Activated T-cell treated with anti-CD3 and anti-CD28 coated beads, Interleukin-2, amount 50 U/mL, for 72 hours (primary cell): ENCODE measurements at places on chromosomes 11 and 22.

- DNase-seq, result peak; percentile 8
These were observed 22.8 kb upstream of the P2RY6 start for GRCh38 chr11:73249304-73249703.

DNA sequence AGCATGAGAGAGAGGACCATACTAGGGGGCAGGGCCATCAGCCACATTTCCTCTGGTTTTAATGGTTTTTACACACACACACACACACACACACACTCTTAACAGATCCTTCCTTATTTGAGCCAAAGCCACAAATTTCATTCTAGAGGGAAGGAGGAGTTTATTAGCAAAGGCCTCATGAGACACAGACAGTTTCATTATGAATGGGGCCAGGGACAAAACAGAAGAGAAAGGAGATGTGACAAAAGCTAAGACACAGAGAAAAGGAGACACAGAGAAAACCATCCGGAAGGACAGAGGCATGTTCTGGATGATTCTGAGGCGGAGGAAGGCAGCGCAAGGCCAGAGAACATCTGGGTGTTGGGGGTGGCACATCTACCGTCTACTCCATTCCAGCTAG lies 32.2 kb upstream of the ARFGAP3 start:
- DNase-seq, result no peak

DNA sequence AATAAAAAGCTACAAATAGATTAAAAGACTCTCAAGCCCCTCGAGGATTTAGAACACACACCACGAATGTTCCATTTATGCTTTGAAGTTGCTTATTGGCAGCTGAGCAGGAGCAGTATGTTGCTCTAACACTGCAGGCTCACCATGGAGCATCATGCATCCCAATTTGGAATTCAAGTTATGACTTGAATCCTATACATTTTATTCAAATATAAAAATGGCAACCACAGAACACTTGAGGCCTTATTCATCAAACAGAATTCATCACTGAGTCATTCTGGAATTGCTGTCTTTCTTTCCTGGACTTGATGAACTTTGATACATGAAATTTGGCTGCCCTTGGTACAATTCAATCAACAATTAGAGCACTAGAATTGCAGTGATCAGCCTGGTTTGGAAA lies 24.5 kb upstream of the BLID start:
- DNase-seq, result no peak

DNA sequence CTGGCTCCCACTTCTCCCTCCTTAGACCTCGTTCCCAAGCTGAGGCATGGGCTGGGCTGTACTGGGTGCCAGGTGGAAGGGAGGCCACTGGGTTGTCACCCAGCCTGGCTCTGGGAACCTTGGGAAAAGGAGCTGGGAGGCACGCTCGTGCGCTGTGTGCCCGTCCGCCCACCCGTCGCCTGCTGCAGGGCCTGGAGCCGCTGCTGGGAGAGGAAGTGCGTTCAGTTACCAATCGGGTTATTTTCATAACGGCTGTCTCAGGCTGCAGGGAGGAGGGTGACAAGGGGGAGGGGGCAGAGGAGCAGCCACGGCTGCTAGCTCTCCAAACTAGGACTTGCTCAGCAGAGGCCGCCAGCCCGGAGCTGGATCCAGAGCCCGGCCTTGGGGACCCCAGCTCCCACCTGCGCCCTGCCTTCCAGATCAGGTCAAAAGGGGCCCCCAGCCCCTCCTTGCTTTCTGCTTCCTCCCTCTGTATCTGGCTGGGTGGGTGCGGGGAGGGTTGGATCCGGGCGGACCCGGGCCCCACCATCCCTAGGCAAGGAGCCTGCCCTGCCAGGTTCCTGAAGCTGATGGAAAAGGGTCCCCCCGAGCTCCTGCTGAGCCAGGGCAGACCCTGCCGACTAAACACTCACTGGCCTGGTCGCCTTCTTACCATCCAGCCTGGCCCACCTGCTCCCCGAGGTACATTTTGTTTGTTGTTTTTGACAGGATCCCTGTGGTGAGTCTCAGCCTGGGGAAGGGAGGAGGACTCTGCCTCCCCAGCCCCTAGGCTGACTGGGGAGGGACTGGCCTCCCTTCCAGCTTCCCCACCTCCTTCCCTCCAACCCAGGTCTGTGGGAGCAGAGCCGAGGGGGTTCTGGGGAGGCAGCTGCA lies 14.3 kb downstream of the DGKZ start:
- DNase-seq, result peak; percentile 73

- DNase-seq, result no peak
These were observed 40.4 kb downstream of the KMT2A start for GRCh38 chr11:118476676-118477075.

DNA sequence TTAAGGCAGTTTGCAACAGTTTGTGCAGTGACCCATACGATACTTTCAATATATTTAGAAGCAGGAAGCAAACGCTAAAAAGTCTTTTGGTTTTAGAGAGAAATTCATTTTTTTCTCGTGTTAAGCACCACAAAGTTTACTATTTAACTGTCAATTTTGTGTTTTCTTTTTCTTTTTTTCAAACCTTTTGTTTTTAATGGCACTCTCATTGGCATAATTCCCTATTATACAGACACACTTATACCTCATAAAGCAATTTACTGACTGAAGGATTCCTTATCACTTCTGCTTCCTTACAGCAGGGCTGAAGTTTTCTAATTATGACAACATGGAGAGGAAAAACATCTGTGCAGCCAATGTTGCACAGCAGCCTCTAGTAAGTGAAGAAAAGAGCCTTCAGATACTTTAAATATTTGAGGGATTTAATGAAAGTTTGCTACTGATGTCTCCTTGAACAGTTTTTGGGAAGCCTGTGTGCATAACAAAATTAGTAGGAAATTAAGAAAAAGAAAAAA lies 2191.2 kb downstream of the LRRC4C start:
- DNase-seq, result no peak

- peak; percentile 42 for DNase-seq
These were observed 9.9 kb downstream of the NARS2 start for GRCh38 chr11:78564490-78565467.

- DNase-seq, result no peak
These were observed 1.5 kb downstream of the OLFML1 start for GRCh38 chr11:7486781-7487140.

- no peak for DNase-seq
These were observed 120.4 kb downstream of the PHF21B start for GRCh38 chr22:44889255-44889878.

- DNase-seq, result no peak
These were observed 213.0 kb upstream of the E2F8 start for GRCh38 chr11:19453651-19454257.

DNA sequence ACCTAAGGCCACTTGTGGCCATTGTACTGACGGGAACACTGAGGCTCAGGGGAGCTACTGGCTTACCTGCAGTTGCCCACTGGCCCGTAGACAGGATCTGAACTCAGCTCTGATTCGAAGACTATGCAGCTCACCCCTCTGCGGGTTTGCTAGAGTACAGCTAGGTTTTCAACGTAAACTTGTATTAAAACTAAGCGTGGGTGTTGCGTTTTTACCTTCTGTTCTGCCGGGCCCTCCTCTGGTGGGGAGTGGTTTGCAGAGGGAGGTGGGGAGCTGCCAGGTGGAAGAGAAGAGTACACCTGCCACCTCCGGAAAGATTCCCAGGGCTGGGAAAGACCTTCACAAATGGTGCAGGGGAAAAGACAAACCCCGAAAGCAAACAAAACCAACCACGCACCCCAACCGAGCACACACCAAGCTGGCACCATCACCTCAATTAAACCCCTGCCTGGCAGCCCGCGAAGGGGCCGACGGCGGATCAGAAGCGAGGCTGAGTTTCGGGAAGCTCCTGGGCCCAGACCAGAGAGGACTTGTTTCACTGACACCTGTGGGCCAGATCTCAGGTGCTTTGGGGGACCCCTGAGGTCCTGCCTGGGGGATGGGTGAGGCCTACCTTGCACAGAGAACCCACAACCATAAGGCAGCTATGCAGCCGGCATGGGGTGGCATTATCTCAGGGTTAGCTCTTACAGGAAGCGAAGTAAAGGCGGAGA lies 37.7 kb downstream of the SHISAL1 start:
- DNase-seq, result no peak

DNA sequence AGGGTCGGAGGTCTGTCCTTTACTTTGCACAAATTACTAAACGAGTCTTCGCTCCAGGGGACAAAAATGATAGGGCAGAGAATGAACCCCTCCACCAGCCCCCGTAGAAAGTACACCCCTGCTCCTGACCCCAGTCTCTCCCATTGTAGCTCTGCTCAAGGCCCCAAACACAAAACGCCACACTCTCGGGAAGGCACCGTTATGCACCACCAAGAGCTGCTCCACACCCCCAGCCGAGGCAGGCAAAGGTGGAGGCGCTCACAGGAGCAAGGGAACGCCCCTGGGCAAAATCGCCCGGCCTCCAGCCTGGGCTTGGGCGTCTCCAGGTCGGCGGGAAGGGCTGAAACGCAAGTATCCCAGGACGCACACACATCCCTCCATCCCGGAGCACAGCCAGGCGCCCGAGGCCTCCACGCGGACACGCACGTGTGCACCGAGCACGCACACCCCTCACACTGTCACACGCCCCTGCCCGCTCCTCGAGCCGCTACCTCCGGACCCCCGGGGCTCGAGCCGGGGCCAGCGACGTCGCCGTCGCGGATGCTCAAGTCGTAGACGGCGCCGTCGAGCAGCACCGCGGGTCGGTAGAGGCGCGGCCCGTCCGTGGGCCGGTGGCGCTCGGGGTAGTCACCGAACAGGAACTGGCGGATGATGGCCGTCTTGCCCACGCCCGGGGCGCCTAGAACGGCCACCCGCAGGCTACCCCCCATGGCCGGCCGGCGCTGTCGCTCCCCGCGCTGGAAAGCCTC lies 786 bp downstream of the RASL10A start:
- no peak for DNase-seq

DNA sequence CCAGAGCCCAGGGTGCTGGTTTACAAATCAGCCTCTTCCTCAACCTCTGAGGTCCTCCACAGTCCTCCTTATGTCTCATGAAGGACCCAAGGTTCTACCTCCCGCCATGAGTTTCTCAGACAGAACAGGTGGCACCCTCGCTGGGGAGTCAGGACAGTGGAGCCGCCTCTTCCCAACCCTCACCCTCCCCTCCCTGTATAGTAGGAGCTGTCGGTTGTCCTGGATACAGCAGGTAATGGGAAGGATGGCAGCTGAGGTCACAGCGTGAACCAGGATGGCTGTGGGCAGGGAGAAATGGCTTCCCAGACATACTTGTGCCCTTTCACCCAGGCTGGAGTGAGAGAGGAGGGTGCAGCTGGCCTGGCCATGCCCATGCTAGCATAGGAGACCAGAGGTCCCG lies 134.6 kb downstream of the CHST1 start:
- no peak for DNase-seq

DNA sequence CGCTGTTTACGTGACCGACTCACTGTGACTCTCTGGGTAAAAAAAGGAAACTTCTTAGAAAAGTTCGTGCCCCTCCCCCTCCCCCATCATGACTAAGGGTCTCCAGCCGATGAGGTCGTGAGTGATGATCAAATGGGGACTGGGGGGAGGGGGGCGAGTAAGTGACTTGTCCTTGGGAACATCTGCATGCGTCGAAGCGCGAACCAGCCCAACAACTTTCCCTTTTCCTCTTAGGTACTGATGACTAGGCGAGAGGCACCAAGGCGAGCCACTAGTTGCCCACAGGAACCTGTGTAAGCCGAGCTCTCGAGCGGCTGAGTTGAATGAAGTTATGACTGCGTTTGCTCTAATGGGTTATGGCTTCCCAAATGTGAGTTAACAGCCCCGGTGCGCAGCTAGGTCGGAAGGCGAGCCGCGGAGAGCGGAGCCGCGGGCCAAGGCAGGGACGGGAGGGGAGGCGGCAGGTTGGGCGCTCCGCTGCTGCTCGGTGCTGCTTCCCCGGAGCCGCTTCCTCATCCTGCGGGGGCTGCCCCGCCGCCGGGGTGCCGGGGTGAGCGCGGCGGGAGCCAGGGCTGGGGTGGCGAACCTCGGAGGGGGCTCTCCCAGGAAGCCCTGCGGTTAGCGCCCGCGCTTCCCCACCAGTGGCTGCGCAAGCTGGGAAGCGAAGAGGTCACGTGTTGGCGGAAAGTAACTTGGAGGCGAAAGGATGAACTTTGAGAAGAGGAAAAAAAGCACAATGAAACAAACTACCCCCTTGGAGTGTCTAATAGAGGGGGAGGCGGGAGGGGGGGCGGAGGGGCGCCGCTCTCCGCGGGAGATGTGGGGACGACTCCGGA lies 22.1 kb upstream of the BDNF start:
- DNase-seq, result no peak

- no peak for DNase-seq
These were observed 54.7 kb downstream of the WNT7B start for GRCh38 chr22:45922256-45922655.

GRCh38 chr22:44231233-44231632 lies 50.5 kb downstream of the PARVG start:
- no peak for DNase-seq

- peak; percentile 38 for DNase-seq
These were observed at the start of gene TSPAN18 for GRCh38 chr11:44726283-44727113. TSS of gene TSPAN18 (plus strand) at chr11:44726962. CDS start at chr11:44906417, 179,455 bp downstream.

DNA sequence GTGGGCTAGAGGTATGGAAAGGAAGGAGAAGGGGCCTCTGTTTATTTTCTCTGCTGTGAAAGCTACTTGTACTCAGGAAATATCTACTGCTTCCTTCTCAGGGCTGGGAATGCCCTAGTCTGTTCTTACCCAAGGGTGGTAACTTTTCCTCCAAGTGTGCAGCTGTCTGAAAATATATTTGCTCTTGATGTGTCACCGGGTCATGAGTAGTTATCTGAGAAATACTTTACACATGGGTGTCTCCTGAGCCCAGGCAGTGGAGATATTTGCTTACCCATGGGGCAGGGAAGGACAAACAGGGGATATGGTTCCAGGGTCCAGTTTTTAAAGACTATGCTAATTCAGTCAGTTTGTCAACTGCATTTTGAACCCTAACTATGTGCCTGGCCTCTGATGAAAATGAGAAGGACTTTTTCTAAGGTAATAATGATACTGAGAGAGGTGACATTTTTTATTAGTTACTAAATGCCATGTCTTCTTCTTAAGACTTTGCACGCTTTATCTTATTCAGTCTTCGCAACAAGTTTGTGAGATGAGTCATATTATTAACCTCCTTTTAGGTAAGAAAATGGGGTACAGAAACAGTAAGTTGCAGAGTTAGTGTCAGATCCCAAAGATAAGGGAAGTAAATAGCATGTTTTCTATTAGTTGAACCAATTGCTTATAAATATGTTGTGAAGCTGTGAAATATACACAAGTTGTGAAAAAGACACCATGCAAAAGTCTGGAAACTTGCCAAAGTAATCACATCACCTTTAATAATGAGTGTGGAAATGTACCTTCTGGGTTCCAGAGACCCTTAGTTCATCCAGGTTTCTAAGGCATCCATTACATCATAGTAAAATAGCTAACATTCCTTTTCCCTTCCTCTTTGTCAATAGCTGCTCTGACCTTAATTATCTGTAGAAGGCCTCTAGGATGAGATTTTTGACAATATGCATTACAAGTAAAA lies 22.9 kb downstream of the SYTL2 start:
- DNase-seq, result no peak

GRCh38 chr11:113705871-113706655 lies at the start of gene TMPRSS5:
TSS of gene TMPRSS5 (minus strand) at chr11:113706308. CDS start at chr11:113706224, 84 bp downstream.
- DNase-seq, result no peak

GRCh38 chr11:69746752-69747742 lies 28.1 kb downstream of the FGF4 start:
- no peak for DNase-seq

GRCh38 chr11:17259519-17259918 lies 17.0 kb upstream of the NUCB2 start:
- DNase-seq, result no peak

GRCh38 chr22:23069502-23070357 lies 589 bp upstream of the GNAZ start:
- DNase-seq, result peak; percentile 91

- DNase-seq, result peak; percentile 77
These were observed 469 bp upstream of the OSBP2 start for GRCh38 chr22:30694171-30694639.
